Spleen (tissue), 13 donors: ENCODE measurements at places on chromosomes 6 and 20.

- no peak for DNase-seq
Observed at GRCh38 chr6:54031169-54031568, 80.1 kb upstream of the MLIP start.

GRCh38 chr6:83096791-83097190 is 29.3 kb downstream of the DOP1A start:
- no peak for DNase-seq

GRCh38 chr6:25950297-25950696 is 12.3 kb upstream of the TRIM38 start:
- no peak for DNase-seq

DNA sequence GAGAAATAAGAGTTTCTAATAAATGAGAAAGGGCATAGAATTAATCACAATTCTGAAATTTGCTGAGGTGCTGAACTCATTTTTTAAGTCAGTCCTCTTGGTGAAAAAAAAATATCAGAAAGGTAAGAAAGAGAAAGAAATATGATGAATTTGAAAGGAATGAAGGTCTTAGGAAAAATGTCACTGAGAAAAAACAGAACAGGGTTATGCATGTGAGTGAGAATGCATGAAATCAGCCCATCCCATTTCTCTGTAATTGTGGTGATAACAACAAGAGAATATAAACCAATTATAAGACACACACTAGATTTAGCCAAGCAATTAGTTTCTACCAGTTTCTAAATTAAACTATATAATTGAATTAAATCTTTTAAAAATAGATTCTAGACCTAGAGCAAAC is 138.9 kb downstream of the TBX18 start:
- no peak for DNase-seq

DNA sequence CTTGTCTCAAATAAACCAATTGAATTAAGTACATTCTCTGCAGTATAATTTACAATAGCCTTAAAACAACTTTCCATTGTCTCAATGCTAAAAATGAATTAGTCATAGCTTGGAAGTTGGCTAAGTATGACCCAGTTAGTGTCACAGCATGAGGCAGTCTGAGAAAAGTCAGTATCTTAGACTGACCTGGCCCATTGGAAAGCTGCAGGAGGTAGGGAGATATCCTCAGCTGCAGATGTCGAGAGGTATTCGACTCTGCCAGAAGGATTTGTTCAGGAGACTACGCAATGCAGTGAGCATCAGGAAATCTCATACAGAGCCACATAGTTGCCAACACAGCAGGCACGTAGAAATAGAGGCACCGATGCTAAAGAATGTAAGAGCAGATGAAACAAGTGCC is 350.9 kb upstream of the NRSN1 start:
- no peak for DNase-seq
